B cell (primary cell): ENCODE measurements at places on chromosomes 7 and 10. TPM values are rescaled to one million over a fixed set of nuclear protein-coding genes. Genes with fewer than 3 reads are reported as not detected.

DNA sequence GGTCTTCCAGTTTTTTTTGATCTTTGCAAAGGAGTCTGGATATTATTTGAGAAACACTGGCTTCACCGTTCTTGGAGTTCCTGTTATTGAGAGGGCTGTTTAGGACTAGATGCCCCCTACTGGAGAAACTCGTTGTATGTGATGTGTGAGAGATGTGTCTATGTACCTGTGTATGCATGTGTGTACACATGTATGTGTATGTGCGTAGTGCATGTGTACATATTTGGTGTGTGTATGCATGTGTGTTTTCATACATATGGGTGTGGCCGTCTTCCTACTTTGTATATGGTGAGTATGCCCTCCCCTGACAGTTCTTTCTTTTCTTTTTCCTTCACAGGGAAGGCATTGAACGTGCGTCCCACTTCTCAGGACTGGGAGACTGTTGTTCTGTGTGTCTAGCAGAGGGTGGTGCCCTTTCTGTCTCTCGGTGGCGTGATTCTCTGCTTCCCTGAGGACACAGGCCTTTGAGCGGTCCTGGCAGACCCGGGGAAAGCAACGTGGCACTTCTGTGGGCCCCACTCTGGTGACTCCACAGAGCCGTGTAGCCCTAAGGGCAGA lies 3.0 kb upstream of the CALHM3 start:
- H3K27ac ChIP-seq, result no peak overlapping the region
- DNase-seq, result peak; percentile 82
- H3K4me3 ChIP-seq, result no peak overlapping the region
- H3K27me3 ChIP-seq, result no peaks in the 10 kb centered on the region
- no peaks in the 10 kb centered on the region for H3K36me3 ChIP-seq
- no peaks in the 10 kb centered on the region for H3K4me1 ChIP-seq

DNA sequence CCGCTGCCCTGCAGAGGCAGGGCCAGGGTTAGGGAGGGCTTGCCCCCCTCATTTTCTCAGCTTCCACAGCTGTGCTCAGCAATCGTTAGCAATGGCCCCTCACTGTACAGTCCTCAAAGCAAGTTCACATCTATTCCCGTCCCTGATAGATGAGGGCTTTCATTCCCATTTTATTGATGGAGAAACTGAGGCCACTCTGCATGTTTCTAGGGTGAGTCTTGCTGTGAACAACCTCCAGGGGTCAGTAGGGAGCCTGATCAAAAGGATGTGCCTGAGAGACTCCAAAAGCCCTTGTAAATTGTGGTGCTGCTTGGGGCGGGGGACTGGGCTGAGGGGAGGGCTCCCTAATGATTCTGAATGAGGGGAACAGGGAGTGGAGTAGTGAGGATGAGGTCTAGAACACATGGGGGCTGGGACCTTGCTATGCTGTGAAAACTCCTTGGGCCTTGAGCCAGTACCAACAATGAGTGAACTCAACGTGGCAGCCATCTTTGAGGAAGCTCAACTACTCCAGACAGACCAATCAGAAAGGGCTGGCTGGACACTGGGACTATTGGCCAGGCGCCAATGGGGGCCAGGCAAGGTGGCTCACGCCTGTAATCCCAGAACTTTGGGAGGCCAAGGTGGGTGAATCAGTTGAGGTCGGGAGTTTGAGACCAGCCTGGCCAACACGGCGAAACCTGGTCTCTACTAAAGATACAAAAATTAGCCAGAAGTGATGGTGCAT lies 6.7 kb upstream of the GRIFIN start:
- H3K4me1 ChIP-seq, result peaks cover 2% of the 10 kb centered on the region
- no peak for DNase-seq
- H3K27ac ChIP-seq, result no peak overlapping the region
- H3K36me3 ChIP-seq, result no peaks in the 10 kb centered on the region
- H3K27me3 ChIP-seq, result peaks cover 7% of the 10 kb centered on the region
- no peak overlapping the region for H3K4me3 ChIP-seq

- H3K4me1 ChIP-seq, result peaks cover 16% of the 10 kb centered on the region
- H3K27me3 ChIP-seq, result no peaks in the 10 kb centered on the region
- peaks cover 5% of the 10 kb centered on the region for H3K36me3 ChIP-seq
- DNase-seq, result no peak
- no peak overlapping the region for H3K4me3 ChIP-seq
Observed at GRCh38 chr10:6161921-6162320, 40.8 kb upstream of the PFKFB3 start.

Gene TCF7L2
- 1.1 and 2.3 TPM in 2 replicates for total RNA-seq

GRCh38 chr7:157622000-157622399 lies 285.2 kb downstream of the DNAJB6 start:
- DNase-seq, result no peak
- no peak overlapping the region for H3K4me3 ChIP-seq
- H3K27me3 ChIP-seq, result peaks cover 3% of the 10 kb centered on the region
- H3K4me1 ChIP-seq, result no peaks in the 10 kb centered on the region

GRCh38 chr7:127476618-127477017 lies 84.1 kb upstream of the ZNF800 start:
- H3K36me3 ChIP-seq, result no peaks in the 10 kb centered on the region
- H3K27me3 ChIP-seq, result peaks cover 5% of the 10 kb centered on the region
- H3K27ac ChIP-seq, result no peak overlapping the region
- no peaks in the 10 kb centered on the region for H3K4me1 ChIP-seq

GRCh38 chr7:23468526-23469149 lies 1.7 kb downstream of the IGF2BP3 start:
- no peaks in the 10 kb centered on the region for H3K36me3 ChIP-seq
- H3K4me3 ChIP-seq, result peak overlapping the region; percentile 86
- peak overlapping the region; percentile 4 for H3K27ac ChIP-seq
- H3K27me3 ChIP-seq, result peaks cover 68% of the 10 kb centered on the region

- peaks cover 3% of the 10 kb centered on the region for H3K36me3 ChIP-seq
- peak; percentile 71 for DNase-seq
- no peaks in the 10 kb centered on the region for H3K27me3 ChIP-seq
- H3K4me1 ChIP-seq, result no peaks in the 10 kb centered on the region
- H3K4me3 ChIP-seq, result no peak overlapping the region
Observed at GRCh38 chr10:45008524-45009161, 7.9 kb downstream of the ZNF22 start.

GRCh38 chr7:24052572-24053260 lies 231.3 kb upstream of the NPY start:
- no peak for DNase-seq
- no peaks in the 10 kb centered on the region for H3K27me3 ChIP-seq
- no peaks in the 10 kb centered on the region for H3K36me3 ChIP-seq
- H3K4me3 ChIP-seq, result no peak overlapping the region
- H3K4me1 ChIP-seq, result no peaks in the 10 kb centered on the region

GRCh38 chr10:89785095-89785494 lies 83.7 kb downstream of the KIF20B start:
- DNase-seq, result no peak
- H3K4me3 ChIP-seq, result no peak overlapping the region
- no peak overlapping the region for H3K27ac ChIP-seq
- H3K27me3 ChIP-seq, result no peaks in the 10 kb centered on the region

DNA sequence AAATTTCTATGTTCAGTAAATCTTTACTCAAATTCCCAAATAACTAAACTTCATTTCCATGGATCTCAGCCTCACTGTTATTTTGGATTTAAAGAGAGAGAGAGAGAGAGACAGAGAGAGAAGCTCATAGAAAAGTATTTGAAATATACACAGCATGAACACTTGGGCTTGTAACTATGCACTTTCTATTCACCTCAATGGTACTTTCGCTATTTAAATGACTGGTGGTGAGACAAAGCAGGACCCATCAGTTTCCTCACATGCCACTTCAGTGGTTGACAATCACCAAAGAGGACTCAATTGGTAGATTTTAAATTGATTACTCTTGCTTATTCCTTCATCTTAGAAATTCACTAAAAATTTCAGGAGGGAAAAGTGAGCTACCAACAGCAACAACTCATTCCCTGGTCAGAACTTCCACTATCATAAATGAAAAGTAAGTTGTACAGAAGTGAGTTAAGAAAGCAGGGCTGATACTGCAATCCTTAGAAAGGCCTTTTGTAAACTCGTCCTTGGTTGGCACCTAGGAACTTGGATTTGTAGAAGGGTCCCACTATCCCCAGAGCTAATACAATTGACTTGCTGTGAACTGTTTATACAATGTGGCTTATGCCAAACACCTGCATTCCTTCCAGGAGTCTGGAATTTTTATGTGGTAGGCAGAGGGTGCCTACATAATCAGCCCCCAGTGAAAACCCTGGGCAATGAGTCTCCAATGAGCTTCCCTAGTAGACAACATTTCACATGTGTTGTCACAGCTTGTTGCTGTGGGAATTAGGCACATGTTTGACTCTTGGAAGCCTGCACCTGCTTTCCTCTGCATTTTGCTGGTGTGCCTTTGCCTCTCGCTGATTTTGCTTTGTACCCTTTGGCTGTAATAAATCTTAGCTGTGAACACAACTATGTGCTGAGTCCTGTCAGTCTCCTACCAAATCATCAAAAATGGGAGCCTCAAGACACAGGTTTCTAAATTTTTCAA lies 10.8 kb downstream of the ERLIN1 start:
- H3K4me3 ChIP-seq, result no peak overlapping the region
- no peak for DNase-seq
- no peak overlapping the region for H3K27ac ChIP-seq
- no peaks in the 10 kb centered on the region for H3K27me3 ChIP-seq

DNA sequence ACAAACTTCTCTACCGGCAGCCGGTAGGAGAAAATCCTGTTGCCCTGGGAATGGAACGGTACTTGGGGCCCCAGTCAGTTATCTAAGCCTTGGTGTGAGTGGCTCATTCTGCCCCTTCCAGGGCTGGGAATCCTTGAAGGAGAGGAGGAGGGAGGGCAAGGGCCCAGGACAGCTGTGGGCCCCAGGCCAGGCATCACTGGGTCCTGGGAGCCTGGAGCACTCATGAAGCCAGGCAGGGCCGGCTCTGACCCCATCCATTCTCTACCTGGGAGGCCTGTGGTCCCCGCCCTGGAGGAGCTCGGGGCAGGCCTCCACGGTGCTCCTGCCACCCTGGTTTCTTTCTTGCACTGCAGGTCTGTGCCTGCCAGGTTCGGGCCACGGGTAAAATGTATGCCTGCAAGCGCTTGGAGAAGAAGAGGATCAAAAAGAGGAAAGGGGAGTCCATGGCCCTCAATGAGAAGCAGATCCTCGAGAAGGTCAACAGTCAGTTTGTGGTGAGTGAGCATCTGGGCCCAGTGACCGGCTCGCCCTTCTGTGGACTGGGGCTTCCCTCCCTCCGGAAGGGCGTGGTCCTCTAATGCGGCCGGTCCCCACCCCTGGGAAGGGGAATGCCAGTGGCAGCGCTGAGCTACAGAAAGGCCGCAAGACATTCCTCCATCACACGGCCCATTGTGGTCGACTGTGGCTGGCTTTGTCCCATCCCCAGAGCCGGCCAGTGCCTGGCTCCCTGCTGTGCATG lies 111.3 kb downstream of the RGS10 start:
- no peak for DNase-seq
- peaks cover 5% of the 10 kb centered on the region for H3K36me3 ChIP-seq
- no peaks in the 10 kb centered on the region for H3K4me1 ChIP-seq
- H3K27ac ChIP-seq, result no peak overlapping the region
- H3K4me3 ChIP-seq, result no peak overlapping the region

DNA sequence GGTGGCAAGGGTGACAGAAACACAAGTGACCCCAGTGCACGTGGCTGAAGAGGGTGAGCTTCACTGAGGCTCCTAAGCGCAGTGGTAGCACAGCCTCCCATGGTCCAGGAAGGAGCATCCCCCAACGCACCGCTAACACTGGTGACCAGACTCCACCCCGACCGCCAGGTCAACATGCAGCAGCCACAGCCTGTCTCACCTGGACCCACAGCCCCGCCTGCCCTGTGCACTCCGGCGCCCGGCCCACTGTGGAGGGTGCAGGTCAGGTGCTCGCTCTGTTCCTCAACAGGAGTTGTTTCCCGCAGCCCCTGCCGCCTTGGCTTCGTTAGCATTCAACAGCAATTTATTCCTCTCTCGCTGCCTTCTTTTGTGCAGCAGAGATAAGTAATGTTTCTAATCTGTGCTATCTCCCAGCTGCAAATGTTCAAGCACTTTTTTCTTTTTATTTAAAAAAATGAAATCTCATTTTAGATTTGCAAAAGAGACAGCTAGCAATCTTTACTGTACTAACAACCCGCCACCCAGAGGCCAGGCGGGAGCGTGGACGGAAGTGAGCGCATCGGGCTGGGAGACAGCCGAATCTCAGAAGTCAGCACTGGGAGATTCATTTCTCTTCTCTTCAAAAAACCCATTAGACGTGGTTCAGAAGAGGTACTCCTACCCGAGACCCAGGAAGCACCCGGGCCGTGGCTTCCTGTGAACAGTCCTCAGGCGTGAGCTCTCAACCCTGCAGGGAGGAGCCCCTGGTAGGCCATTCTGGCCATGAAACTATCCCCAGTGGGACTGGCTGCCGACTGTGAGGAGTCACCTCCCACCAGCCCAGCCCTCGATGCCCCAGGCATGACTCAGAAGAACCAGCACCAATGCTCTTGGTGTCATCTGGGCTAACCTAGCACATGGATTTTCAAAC lies 133.4 kb downstream of the MAD1L1 start:
- H3K4me1 ChIP-seq, result peaks cover 55% of the 10 kb centered on the region
- no peak overlapping the region for H3K4me3 ChIP-seq
- H3K27me3 ChIP-seq, result no peaks in the 10 kb centered on the region
- H3K36me3 ChIP-seq, result peaks cover 2% of the 10 kb centered on the region
- DNase-seq, result peak; percentile 67

Gene ITPRID1
- not detected in 2 replicates for total RNA-seq

DNA sequence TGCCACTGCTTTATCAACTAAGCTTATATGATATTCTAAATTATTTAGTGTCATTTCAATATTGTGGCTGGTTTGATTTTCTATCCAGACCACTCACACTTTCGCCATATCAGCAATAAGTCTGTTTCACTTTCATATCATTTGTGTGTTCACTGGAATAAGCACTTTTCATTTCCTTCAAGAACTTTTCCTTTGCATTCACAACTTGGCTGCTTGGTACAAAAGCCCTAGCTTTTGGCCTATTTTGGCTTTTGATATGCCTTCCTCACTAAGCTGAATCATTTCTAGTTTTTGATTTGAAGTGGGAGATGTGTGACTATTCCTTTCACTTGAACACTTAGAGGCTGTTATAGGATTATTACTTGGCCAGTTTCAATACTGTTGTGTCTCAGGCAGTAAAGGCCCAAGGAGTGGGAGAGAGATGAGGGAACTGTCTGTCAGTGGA lies 120.9 kb upstream of the NAMPT start:
- peaks cover 3% of the 10 kb centered on the region for H3K27me3 ChIP-seq
- no peak overlapping the region for H3K4me3 ChIP-seq
- DNase-seq, result no peak
- H3K4me1 ChIP-seq, result no peaks in the 10 kb centered on the region
- no peaks in the 10 kb centered on the region for H3K36me3 ChIP-seq

GRCh38 chr7:31000161-31000693 lies 36.5 kb downstream of the GHRHR start:
- no peaks in the 10 kb centered on the region for H3K27me3 ChIP-seq
- no peak for DNase-seq
- H3K4me3 ChIP-seq, result no peak overlapping the region
- H3K27ac ChIP-seq, result no peak overlapping the region

GRCh38 chr7:2617325-2617905 lies 14.4 kb upstream of the TTYH3 start:
- H3K4me3 ChIP-seq, result no peak overlapping the region
- no peak for DNase-seq
- H3K36me3 ChIP-seq, result no peaks in the 10 kb centered on the region
